ENCODE measurements at places on chromosomes 5 and 9. TPM values are rescaled to one million over a fixed set of nuclear protein-coding genes. Genes with fewer than 3 reads are reported as not detected.

- DNase-seq = peak; percentile 6
Observed at GRCh38 chr9:71303351-71303750, 181.9 kb upstream of the TRPM3 start.

LEAP2 gene
- 0.13 TPM for total RNA-seq

CAVIN4 gene
- total RNA-seq = 0.53 TPM

- DNase-seq = no peak
Observed at GRCh38 chr5:39531306-39531705, 106.5 kb upstream of the DAB2 start.

DNA sequence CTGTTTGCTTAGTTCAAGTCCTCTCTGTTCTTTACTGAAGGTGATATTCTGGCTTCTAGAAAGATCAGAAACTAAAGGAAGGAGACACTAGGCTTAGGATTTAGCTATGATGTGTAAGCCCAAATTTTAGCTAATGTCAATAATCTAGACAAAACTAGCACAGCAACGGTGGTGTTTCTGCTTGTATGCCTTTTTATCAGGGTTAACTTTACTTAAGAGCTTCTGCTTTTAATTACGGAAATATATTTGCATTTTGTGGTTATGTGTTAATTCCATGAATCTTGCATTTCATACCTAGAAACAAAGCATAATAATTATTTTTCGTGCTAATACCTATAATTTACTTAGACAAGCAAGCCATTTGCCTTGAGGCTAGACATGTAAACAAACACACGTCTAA lies 96.1 kb downstream of the PAX5 start:
- DNase-seq = no peak

- DNase-seq = peak; percentile 96
Observed at GRCh38 chr9:126363847-126364671, 37.4 kb downstream of the MVB12B start.

GRCh38 chr5:165497707-165498106 lies 1992.3 kb downstream of the MAT2B start:
- no peak for DNase-seq

GRCh38 chr9:75120686-75121085 lies 32.4 kb downstream of the OSTF1 start:
- DNase-seq = no peak

DNA sequence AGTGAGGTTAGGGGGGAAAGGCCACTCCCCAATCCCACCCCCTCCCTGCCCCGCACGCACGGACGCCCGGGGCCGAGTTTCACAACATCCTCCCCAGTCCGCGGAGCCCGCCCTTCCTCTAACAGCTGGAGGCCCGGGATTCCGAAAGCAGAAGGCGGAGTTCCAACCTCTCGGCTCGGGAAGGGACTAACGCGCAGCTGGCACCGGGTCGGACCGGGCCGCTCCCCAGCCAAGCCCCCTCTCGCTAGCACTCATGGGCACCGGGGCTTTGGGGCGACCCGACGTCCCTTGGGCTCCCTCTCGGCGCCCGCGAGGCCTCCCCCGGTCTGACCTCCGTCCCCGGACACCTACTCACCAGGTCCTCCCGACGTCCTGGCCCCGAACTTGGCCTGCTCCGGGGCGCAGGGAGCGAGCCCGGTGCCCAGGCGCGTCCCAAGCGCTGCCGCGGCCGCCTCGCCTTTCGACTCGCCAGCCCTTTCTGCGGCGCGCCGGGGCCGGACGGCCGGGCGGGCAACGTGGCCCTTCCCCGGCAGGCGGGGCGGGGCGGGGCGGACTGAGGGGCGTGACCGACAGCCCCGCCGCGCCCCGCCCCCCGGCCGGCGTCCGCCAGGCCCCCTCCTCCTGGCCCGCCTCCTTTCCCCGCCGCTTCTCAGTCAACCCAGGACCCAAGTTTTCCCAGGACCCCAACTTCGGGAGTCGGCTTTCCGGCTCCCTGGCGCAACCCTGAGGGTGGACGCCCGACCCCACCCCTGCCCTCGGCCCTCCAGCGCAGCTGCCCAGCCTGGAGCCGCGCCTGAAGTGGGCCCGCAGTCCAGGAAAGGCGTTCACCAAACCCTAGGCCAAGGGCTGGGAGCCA lies at the start of gene MGAT1:
TSS of gene MGAT1 (minus strand) at position 482 of the 856 bp plus-strand sequence. CDS start 9,835 bp downstream, outside the sequence.
- DNase-seq = peak; percentile 64

KCNV2 gene
- not detected for total RNA-seq

GRCh38 chr9:119675951-119676350 lies 306.7 kb upstream of the BRINP1 start:
- DNase-seq = no peak

DNA sequence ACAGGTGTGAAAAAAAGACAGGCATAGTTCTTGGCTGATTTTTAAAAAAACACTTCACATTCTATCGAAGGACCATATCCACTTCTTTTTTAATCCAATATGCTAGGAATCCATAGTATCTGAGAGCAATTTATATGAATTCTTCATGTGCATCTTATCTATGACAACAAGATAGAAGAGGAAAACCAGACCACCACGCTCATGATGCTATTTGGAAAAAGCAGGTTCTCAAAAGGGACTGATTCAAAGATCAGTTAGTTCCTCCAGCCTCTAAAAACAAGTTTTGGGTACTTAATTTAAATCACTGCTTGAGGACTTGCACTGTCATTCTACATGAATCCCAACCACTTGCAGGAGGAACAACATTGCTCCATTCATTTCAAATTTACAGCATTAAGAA lies 6.3 kb downstream of the MEF2C start:
- no peak for DNase-seq

PCDHGA7 gene
- total RNA-seq = 0.51 TPM

DNA sequence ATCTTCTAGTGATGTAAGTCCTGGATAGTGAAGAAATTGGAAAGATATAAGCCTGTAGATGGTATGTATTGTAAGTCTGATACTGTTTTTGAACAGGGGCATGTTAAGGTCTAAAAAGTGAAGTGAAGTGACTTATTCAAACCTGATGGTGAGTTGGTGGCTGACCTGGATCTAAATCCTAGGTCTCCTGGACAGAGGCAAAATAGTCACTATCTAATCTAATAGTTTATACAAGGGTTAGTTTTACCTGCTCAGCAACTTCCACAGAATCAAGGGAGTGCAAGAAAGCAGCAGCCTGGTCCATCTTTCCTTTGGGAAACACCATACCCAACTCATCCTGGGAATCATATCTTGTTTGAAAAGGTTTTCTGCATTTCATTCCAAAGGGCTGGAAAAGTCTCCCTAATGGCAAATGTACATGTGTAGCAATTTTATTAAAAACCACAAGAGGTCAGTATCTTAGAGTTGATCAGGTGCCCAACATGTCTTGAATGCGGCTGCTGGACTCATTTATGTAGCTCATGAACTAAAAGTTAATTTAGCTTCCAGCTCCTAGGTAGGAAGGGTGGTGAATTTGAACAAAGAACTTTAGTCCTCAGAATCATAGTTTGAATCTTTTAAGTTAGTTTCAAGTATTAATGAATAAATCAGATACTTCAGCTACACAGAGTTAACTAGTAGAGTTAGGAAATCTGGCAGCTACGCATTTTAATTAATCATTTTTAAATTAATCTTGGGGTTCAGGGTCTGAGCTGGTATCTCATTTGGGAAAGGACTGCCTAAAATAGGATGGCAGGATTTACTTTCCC lies 26.0 kb downstream of the SKP2 start:
- peak; percentile 51 for DNase-seq

GRCh38 chr5:5483880-5484598 lies 61.6 kb downstream of the ICE1 start:
- DNase-seq = peak; percentile 24

GRCh38 chr5:44862808-44863207 lies 54.1 kb downstream of the MRPS30 start:
- peak; percentile 34 for DNase-seq

- DNase-seq = peak; percentile 84
Observed at GRCh38 chr5:125865166-125865815, 557.9 kb upstream of the GRAMD2B start.

- no peak for DNase-seq
Observed at GRCh38 chr5:152124409-152125041, 199.9 kb upstream of the GLRA1 start.

FAM221B gene
- total RNA-seq = not detected

DNA sequence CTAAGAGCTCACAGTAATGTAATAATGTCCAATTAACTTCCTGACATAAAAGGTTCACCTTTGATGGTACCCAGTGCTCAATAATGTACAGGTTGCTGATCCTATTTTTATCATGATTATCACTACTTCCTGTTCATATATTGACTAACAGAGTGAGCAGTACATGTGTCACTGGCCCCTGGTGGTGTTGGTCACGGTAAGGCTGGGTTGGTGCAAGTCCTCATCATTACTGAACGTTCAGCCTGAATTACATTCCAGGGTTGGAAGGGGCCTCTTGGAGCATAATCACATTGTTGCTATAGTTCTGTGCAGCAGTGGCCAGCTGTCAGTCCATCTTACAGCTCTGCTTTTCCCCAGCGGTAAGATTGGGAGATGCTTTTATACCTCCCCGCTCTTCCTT lies 24.2 kb upstream of the CKMT2 start:
- DNase-seq = peak; percentile 84

DNA sequence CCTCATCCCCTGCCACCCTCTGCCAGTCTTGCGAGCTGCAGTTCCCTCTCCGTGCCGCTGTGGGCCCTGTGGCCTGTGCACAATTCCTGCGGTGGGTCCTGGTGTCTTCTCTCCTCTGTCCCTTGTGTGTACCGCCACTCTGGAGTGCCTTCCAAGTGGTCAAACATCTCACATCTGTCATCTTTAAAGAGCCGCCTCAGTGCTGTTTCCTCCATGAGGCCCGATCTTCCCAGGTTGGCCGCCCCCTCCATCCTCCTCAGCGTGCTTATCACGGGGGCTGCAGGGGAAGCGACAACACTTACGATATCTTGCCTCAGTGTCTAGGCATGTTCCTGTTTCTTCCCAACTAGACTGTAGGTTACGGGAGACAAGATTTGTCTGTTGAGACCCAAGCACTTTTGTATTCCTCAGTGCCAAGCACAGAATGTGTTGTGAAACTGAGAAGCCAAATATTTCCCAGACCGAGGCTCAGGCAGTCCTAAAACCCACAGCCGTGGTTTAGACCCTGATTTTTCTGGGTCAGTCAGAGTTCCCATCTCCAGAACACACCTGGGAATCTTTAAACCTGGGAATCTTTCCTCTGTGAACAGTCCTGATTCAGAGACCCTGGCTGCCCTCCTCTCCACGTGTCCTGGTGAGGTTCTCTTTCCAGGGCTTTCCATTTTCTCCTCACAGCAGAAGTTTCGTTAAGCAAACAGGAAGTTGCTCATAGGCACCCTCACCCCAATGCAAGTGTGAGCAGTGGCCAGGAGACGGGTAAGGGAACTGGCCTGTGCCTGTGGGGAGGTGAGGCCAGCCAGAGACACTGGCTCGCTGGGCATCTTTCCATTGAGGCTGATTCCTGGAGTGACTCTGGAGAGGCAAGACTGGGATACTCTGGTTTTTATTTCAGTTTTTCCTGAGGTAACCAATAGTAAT lies 28.8 kb downstream of the SLC46A2 start:
- peak; percentile 71 for DNase-seq
